Activated T-helper 9 cell treated with anti-CD3 and anti-CD28 coated beads, Interleukin-2, amount 50 U/mL, for 16 hours (primary cell): ENCODE measurements at places on chromosomes 3 and 15.

- DNase-seq, result no peak
These were observed 15.8 kb downstream of the XXYLT1 start for GRCh38 chr3:195255176-195255500.

DNA sequence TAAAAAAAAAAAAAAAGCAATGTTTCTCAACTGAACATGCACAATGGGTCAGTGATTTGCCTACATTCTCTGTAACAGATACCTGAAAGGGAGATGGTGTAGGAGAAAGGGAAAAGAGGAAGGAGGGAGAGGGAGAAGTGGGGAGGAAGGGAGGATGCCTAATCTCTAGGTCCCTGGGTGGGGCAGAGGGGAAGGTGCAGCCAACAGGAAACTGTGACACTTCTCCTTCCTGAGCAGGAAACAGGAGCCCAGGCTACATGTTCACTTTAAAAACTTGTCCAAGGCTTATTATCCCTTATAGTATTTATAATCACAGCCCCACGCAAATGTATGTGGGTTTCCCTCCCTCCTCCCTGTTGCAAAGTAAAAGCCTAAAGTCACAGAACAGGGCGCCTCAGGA lies 137.9 kb downstream of the MINAR1 start:
- no peak for DNase-seq

DNA sequence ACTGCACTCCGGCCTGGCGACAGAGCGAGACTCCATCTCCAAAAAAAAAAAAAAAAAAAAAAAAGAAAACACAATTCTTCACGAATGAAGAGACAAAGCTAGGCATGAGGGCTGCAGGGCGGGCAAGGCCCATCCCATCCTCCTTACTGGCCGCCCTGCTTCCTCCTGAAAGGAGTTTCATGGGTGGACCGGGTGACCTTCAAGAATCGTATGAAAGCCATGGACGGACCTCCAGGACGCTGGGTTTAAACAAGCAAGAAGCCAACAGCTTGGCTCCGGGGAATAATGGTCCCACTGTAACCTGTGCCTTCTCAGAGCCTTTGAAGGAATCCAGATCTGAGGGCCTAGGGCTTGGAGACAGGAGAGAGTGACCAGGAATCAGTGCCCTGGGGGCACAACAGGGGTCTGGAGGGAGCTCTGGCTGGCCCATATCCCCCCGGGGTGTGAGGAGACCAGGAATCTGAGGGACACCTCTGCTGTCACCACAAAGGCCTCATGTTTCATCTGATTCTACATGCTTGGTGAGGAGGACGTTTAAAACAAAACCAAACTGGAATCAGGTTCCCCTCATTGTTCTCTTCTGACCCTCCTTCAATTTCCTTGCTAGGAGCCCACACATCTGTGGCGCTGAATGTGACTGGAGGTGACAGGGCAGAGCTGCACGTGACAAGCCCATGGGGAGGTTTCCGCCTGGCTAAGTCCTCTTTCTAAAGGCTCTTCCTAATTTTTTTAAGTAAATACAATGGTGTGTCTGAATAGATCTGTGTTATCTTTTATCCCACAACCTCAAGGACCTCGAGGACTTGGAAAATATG lies 46.1 kb downstream of the WHAMM start:
- no peak for DNase-seq

- no peak for DNase-seq
These were observed 52.2 kb upstream of the HES1 start for GRCh38 chr3:194083637-194084224.

GRCh38 chr15:47820747-47821319 lies 103.5 kb downstream of the SEMA6D start:
- DNase-seq, result no peak
